CD4-positive, alpha-beta T cell treated with Interleukin-12 subunit alpha and Interleukin-12 subunit beta, for 1 hour (primary cell): ENCODE measurements at places on chromosomes 11 and 22.
A peak's percentile ranks its signal among the peaks of the same experiment; 100 is the strongest.

DNA sequence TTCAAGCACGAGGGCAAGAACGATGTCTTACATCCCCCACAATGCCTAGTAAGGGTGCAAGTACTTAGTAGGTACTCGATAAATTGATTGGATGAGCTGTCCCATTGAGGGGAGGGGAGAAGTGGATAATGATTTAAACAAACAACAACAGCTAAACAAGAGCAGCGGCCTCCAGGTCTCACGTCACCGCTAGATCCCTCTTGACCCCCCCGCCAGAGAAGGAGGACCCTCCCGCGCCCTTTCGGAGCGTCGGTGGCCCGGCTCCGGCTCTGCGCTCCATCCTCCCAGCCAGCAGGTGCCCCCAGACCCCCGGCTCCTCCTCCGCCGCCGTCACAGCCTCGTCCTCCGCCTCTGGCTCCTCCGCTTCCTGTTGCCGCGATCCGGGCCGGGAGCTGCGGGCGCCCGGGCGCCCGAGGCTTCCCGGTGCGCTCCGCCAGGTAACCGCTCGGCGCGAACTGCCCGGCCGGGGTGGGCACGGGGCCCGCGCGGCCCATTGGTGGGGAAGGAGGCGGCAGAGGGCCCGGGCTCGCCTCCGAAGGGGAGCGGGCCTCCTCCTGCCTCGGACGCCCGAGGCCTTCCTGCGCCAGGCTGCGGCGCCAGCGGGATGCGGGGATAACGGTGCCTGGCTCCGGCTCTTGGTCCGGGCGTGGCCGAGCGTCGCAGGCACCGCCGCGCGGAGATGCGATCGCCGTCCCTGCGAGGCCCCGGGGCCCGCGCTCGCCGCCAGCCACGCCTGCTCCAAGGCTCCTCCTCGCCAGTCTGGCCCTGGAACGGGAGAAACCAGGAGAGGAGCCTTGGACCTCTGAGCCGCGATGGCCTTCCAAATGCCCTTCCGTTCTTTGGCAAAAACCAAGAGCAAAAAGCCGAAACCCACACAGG, at the start of gene TLCD5:
Gene TLCD5 (plus strand): TSS at position 368 of the 879 bp plus-strand sequence. CDS start 2,143 bp downstream, outside the sequence.
- DNase-seq = peak; percentile 34

DNA sequence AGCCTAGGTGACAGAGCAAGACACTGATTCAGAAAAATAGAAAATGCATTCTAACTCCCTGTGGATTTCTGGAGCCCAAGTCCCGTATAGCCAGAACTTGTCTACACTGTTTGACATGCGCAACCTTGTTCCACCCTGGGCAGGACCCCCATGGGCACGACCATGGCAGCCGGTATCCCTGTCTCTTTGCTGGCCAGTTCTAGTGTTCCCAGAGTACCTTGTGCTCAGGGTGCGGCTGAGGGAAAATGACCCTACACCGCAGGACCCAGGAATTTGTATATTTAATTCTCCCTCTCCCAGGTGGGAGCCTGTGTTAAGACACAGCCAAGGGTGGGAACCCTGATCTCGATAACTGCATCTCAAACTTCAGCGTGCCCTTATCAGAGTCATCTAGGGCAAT, 36.7 kb upstream of the RIC3 start:
- DNase-seq = no peak

DNA sequence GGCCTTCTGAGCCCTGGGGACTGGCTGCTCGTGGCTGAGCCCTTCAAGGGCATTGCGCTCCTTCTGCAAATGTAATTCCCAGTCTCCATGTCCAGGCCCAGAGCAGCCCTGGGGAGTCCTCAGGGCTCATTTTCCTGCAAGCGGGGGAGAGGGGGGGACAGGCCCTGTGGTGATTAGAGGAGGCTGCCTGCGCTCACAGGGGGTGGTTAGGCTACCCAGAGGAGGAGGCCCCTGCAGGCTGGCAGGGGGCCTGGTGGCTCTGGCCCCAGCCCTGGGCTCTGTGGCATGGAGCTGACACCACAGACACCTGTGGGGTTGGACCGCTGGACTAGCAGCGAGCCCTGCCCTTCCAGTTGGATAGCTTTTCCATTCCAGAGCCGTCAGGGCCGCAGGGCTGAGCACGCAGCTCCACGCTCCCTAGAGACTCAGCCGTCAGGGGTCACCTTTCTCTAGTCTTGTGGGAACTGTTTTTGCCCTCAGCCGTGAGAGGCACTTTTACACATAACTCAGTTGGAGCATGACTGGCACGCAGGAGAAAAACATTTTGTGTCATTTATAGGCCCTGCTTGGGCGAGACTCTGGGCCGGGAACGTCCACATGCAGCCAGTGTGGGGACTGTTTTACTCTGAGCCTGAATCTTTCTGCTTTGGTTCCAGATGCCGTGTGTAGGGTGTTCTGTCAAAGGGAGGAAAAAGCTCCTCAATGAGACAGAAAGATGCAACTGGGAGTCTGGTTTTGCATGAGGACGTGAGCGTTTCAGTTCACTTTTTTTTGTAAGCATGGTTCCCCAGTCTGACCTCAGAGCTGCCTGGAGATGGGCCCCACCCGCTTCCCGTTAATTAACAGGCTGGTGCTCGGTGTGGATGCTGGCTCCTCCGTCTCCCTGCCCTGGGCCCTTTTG, 58.1 kb downstream of the LRP5 start:
- peak; percentile 14 for DNase-seq

DNA sequence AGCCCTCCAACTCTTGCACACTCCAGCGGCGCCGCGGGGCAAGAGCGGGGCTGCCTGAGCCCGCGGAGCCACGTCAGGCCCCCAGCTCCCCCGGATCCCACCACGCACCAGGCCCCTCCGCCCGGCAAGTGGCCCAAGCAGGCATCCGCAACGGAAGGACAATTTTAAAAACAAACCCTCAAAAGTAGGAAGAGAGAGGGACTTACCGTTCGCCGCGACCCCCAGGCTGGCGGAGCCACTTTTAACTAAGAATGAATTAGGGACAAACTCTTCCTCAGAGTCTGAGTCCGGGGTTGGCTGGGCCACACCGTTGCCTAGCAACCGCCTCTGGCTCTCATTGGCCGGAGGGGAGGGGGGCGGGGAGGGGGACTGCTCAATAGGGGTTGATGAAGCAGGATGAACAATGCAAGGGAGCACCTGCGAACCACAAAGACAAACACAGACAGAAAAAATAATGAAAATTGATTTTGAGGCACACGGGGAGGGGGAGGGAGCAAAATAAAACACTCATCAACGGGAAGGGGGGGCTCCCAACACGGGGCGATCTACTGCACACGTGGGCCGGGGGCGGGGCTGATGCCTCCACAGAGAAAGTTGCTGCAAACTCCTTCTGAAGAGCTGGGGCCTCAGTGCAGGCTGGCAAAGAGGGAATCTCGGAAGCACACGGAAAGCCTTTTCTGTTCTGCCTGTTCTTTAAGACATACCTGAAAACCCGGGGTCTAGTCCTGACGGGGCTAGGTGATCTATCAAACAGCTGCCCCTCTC, 387.5 kb upstream of the NARS2 start:
- no peak for DNase-seq

GRCh38 chr22:23302171-23303002, 122.1 kb downstream of the BCR start:
- DNase-seq = no peak

- peak; percentile 90 for DNase-seq
These were observed 14.1 kb downstream of the C11orf24 start for GRCh38 chr11:68257477-68258362.

GRCh38 chr11:66119348-66120133, 49.5 kb downstream of the PACS1 start:
- DNase-seq = no peak

- DNase-seq = no peak
These were observed 144.5 kb downstream of the SPON1 start for GRCh38 chr11:14107050-14107430.

DNA sequence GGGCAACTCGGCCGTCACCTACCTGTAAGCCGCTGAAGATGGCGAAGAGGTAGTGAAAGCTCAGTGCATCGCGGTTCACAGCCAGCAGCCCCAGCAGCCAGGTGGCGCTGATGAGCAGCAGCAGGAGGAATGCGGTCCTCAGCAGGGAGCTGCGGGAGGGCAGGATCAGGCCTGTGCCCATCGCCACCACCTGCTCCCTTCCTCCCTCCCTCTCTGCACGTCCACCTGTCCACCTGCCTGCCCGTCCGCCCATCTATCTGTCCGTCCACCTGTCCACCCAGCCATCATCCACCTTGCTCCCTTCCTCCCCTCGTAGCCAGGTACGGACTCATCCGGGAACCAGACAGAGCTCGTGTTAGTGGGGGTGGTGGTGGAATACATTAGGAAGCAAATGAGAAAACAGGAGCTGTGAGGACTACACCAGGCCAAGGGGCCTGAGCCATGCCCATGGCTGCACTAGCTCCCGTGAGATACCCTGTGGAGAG, 32.2 kb downstream of the TRMU start:
- peak; percentile 73 for DNase-seq

- no peak for DNase-seq
These were observed 121.5 kb downstream of the CCDC34 start for GRCh38 chr11:27241311-27242122.

- no peak for DNase-seq
These were observed 203.7 kb downstream of the MN1 start for GRCh38 chr22:27597703-27598444.

DNA sequence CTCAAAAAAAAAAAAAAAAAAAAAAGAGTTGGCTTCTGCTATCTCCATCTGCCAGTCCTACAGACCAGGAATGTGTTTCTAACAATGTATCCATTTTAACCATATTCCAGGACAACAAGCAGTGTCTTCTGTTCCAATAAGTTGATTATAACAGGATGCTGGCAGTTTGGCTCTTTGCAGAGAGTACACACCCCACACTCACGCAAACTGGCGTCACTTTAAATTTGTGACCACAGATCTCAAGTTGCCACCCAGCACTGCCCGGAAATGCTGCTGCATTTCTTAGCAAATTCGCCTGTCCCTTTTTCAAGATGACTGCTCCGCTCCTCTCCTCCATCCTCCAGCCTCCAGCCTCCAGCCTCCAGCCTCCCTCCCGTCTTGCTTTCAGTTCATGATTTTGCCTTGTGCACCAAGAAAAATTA, 44.3 kb downstream of the SCGB1A1 start:
- DNase-seq = no peak

- DNase-seq = no peak
These were observed 6.9 kb downstream of the IGF2 start for GRCh38 chr11:2132246-2132645.

DNA sequence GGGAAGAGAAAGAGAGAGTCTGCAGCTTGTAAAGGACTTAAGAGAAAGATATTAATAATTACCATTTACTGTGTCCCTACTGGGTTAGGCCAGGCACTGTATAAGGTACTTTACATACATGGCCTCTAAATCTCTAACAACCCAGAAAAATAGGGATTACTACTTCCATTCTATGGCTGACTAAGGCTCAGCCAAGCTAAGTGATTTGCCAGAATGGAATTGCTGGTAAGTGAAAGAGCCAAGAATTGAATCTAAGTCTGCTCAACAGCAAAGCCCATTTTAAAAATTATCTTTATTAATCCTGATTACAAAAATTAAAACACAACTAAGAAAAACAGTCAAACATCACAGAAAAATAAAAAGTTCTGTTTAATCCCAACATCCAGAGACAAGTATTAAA, 21.4 kb downstream of the XRRA1 start:
- no peak for DNase-seq

GRCh38 chr11:47067401-47067800, 109.3 kb downstream of the ARFGAP2 start:
- no peak for DNase-seq

DNA sequence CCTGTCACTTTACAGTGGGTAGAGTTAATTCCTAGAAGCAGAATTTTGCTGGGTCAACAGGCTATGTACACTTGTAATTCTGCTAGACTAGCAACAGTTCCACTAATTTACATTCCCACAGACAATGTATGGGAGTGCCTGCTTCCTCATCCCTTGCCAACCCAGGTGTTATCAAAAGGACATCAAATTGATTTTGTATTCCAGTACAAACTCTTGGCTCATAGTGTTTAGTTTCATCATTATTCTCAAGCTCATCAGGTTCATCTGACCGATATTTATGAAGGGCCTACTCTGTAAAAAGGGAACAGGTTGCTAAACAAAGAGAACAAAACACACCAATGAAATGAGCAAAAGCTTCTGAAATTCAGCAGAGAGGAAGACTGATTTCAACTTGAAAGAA, 30.7 kb downstream of the PITPNB start:
- no peak for DNase-seq

DNA sequence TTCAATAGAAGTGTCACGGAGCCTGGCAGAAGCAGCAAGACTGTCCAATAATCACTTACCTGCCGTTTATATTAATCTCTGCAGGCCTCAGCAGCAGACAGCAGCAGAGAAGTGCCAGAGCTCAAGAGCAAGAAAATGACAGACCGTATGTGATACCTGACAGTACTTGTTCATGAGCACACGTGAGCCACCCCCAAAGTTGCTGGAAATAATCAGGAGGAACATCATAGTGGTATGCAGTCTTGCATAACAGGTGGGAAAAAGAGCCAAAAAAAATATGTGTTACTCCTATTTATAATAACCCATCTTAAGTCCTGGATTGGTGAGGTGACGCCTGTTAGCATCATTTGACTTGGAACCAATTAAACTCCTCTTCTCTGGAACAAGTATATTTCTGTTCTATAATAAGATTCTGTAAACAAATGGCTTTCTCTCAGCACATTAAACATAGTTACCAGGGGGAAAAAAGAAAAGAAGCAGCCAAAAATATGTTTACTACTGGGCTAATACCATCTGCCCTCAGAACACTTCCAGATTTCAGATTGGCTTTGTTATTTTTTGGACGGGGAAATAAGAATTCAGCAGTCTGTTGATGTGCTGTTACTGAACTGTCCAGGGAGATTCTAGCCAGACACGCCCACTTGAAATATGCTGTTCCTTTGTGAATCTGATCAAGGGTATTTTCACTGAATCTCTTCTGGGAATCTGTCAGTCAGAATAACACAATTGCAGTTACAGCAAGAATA, 7.9 kb upstream of the SLN start:
- DNase-seq = no peak

- DNase-seq = no peak
These were observed 88.1 kb downstream of the CCDC34 start for GRCh38 chr11:27274854-27275395.

- no peak for DNase-seq
These were observed 183.5 kb downstream of the DSCAML1 start for GRCh38 chr11:117613521-117613920.

DNA sequence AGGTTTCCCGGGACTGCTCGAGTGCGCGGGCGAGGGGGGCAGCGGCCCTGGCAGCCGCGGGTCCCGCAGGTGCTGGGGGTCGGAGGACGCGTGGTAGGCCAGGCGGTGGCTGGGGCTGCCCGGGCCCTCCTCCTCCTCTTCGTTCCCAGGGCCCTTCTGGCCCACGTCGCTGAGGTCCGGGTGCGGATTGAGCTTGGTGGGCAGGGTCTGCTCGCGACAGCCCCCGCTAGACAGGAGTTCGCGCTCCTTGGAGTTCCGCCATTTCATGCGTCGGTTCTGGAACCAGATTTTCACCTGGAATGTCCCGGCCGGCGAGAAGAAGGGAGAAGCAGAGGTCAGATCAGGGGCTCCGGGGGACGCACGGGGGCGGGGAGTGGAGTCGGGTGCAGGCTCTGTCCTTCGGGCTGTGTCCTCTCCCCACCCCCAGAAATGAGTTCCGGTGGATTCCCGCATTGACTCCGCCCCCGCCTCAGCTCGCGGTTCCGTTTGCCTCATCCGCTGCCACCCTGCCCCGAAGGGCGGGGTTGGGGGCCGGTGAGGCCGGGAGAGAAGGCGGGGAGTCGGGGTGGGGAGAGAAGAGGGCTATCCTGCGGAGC, 3.9 kb downstream of the DBX1 start:
- DNase-seq = peak; percentile 70
